ENCODE measurements at places on chromosomes 1 and 21.

GRCh38 chr1:162230096-162230495, 146.6 kb downstream of the SPATA46 start:
- no peak for DNase-seq

DNA sequence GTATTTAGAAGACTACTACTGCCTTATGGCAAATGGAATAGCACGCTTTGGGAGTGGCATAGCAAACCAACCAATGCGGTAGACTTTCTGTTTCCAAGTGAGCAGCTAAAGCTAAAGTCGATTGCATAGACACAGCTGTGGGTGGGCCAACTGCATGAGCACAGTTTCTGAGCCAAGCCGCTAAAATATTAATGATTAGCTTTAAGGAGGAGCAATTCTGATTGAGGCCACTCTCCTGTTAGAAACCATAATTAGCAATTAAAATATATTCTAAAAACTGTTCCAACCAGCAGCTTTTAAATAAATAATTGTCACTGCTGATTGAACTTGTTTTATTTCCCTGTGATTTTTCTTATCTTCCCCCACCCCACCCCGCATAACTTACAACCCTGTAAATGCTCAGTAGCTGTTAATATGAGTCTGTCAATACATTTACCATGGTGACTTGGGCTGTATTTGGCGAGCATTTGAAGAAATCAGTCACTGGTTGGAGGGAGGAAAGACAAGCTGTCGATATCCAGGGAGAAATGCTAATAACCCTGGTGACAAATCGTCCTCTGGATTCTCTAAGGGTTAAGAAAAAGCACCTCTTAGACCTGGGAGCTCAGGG, 32.2 kb downstream of the RNF220 start:
- DNase-seq = no peak

DNA sequence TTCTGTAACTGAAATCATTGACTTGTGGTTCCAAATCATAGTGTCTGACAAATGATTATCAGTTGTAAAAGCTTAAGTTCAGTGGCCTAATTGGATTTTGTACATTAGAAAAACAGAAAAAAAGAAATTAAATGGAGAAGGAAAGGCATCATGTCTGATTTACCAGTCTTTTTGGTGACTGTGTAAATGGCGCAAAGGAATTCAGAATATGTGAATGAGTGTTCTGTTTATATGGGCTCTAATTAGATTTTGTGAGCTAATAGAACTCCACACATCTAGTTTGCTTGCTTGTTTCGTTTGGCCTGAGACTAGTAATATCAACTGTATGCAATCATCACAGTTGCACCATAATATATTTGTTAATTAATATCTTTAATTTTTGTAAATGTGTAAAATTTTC, 151.7 kb downstream of the PLA2G4A start:
- DNase-seq = no peak

GRCh38 chr1:29286194-29286767, 50.0 kb downstream of the PTPRU start:
- DNase-seq = no peak

DNA sequence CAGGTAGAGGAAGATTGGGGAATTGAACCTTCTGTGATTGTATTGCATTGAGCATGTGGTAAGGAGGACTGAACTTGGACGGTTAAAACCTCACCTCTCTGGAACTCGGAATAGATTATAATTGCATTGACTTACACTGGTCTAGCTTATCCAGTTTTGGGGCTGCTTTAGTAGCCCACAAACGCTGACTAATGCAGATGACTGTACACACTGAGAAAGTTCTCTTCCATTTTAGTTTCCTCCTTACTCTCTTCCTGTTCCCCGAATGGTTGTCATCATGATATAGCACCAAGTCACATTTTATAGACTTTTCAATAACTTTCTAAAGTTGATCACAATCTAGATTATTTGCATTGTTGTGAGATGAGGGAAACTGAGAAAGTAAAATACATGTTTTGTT, 78.2 kb downstream of the NFIA start:
- no peak for DNase-seq

DNA sequence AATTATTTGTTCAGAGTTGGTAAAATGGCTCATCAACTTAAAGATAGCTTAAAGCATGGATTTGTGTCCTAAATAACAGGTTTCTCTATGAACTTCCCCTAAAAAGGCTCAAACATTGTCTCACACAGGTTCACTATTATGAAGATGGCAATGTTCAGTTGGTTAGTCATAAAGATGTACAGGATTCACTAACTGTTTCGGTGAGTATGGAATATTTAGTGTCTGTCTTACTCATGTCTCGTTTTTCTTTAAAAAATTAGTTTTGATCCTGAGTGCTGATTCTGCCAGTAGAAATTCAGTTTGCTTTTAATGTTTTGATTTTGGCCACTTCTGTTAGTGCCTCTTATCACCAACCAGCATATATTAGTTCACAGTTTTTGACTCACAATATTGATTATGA, 7.5 kb upstream of the MOV10 start:
- no peak for DNase-seq

- DNase-seq = no peak
Observed at GRCh38 chr1:183869664-183870063, 64.7 kb downstream of the RGL1 start.

DNA sequence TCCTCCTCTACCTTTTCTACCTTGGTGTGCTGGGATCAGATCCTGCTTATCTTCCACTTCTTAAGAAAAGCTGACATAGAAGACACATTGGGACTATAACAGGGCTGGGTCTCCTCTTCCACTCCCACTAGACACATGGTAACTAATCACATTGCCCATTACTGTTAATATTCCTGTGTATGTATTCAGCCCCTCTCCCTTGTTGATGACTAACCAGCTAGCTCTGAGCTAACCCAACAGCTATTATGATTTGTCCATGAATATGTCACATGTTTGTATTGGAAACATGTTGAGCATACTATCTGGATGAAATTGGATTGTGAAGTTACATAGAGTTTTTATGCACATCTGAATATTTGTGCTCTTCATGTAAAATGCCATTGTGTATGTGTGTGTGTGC, 52.9 kb downstream of the MPZL1 start:
- no peak for DNase-seq

DNA sequence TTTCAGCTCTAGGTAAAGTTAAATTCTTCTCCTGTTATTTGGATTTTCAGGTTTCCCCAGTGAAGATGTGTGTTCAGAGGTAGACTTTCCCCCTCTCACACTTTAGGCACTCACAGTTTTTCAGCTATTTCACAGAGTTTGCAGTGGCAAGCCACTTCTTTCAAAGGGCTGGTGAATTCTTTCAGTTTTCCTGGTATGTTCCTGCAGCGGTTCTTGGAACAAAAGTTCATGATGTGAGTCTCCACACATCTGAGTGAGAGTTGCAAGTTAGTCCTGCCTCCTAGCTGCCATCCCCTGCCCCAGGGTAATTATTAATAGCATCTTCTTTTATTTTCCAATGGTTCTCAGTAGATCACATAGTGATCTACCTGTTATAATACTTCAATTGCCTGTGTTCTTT, 27.3 kb upstream of the CD84 start:
- no peak for DNase-seq

- no peak for DNase-seq
Observed at GRCh38 chr1:6251681-6252373, 7.8 kb downstream of the HES3 start.

GRCh38 chr21:42681296-42682206, 28.1 kb downstream of the PDE9A start:
- DNase-seq = no peak

DNA sequence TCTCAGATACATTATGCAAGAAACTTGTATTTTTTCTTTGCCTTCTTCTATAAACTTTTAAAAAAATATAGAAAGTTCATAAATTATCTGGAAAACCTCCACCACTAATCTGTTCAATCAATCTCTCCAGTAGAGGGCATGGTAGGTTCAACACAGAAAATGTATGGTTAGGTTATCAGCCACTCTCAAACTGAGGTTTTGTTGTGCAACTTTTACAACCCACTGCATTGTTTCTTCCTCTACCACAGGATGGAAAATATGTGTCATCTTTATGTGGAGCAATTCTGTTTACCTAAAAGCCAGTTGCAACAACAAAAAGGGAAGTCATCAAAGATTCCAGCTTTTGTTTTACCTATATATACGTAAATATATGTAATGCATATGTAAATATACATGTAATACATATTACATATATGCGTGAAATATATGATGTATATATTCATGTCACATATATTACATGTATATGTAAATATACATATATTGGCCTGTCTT, 3.0 kb upstream of the RGS2 start:
- DNase-seq = peak; percentile 29

GRCh38 chr1:20114021-20114648, 5.2 kb downstream of the PLA2G2D start:
- DNase-seq = no peak

- no peak for DNase-seq
Observed at GRCh38 chr1:20974069-20974468, 187.0 kb upstream of the HP1BP3 start.

DNA sequence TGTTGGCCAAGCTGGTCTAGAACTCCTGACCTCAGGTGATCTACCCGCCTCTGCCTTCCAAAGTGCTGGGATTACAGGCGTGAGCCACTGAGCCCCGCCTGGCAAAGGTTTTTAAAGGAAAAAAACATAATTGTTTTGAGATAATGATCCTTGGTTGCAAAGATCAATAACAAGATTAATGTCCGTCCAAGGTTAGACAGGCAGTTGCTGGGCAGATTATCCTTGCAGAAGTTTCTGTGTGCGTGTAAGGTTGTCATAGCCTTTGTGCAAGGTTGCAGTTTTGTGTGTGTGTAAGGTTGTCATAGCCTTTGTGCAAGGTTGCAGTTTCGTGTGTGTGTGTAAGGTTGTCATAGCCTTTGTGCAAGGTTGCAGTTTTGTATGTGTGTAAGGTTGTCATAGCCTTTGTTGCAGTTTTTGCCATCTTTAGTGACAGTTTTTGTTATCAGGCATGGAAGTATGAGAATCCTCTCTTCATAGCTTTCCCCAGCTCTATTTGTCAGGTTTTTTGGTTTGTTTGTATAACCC, 3.6 kb downstream of the YBEY start:
- DNase-seq = no peak

DNA sequence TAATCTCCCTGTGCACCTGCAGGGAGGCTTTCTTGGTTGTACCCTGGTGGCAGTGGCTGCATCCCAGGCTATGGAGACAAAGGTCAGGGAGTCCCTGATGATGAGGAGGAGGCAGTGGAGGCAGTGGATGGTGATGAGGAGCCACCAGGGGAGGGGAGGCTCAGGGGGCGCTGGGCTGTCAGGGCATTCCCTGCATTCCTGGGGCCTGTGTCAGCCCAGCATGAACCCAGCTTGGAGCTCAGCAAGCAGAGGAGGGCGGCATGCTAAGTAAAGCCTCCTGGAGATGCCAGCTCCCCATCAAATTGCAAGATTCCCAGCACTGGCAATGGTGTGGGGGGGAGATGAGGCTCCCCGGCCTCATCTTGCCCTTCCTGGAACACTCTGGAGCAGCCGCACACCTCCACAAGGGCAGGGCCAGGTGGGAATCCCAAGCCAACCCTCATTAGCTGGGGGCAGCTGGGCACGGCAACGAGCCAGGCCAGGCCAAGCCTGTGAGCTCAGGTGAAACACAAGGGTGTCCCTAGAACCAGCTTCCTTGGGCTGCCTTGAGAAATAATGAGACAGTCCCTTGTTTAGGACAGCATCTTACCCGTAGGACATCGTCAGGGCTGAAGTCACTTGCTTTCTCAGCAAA, 469.5 kb downstream of the MATN1 start:
- no peak for DNase-seq

DNA sequence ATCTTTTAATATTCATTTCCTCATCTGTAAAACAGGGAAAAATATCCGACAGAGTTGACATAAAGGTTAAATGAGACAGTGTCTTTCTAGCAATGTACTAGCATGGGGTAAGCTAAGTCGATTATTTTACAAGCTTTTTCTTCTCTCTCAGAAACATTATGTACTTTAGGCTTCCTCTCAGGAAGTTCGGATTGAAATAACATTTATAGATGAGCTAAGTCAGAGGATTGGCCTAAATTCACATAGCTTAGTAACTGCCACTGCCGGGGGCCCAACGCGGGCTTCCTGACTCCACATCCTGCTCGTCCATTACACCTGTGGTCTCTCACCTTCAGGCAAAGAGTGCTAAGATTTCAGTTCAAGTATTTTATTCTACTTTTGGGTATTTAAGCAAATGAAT, 462.3 kb upstream of the NFIA start:
- no peak for DNase-seq

GRCh38 chr21:46352913-46353312, 29.0 kb downstream of the PCNT start:
- DNase-seq = no peak

GRCh38 chr1:173294843-173295242, 87.7 kb upstream of the TNFSF4 start:
- DNase-seq = no peak

GRCh38 chr1:115133440-115133839, 44.1 kb upstream of the TSPAN2 start:
- DNase-seq = no peak

DNA sequence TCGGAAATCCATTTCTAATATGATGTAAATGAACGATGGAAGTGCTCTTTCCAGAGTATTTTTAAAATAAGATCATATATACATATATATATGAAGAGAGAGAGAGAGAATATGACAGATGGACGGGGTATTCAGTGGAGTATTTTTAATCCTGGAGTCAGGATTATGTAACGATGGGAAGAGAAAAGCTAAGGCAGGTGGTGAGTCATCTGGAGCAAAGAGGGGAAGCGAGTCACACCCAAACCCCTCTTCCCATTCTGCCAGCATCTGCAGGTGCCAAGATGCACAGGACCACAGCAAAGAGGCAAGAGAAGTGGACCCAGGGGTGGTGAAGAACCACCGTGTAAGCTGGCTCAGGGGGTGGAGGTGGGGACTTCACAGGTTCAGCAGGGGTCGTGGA, 102.7 kb upstream of the GRIK3 start:
- no peak for DNase-seq

- DNase-seq = no peak
Observed at GRCh38 chr1:167454304-167454893, 63.9 kb downstream of the CD247 start.

DNA sequence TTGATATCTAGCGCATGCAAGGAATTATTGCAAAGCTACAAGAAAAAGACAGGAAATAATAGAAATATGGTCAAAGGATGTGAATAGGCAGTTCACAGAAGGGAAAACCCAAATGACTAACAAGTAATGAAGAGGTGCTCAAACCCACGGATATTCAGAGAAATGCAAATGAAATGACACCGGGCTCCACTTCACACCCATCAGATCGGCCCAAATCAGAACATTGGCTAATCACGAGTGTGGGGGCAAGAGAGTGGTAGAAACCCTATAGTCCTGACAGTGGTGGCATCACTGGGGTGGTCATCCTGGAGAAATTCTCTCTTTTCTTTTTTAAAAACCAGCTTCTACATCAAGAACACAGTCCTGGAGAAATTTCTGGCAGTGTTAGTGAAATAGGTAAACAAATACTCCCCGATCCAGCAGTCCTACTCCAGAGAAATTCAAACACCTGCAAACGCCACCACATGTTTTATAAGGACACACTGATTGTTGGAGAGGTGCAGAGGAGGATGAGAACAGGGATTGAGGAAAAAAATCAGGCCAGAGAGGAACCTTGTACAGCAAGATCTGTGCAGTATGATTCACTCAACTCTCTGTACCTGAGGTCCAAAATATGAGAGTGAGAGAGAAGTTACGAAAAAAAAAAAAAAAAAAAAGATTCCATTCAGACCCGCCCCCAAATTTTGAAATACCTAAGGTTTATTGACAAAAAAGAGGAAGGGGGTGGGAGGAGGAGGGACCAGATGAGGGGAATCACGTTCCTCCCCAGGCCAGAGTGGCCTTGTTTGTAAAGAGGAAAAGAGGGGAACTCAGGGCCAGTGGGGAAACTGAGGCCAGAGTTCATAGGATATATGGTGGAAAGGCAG, 9.2 kb upstream of the TNFRSF1B start:
- no peak for DNase-seq

GRCh38 chr1:43414634-43415223, 25.0 kb downstream of the SZT2 start:
- peak; percentile 5 for DNase-seq

GRCh38 chr1:233971753-233972152, 67.3 kb downstream of the SLC35F3 start:
- no peak for DNase-seq
